ENCODE measurements at places on chromosomes 2 and 18.

DNA sequence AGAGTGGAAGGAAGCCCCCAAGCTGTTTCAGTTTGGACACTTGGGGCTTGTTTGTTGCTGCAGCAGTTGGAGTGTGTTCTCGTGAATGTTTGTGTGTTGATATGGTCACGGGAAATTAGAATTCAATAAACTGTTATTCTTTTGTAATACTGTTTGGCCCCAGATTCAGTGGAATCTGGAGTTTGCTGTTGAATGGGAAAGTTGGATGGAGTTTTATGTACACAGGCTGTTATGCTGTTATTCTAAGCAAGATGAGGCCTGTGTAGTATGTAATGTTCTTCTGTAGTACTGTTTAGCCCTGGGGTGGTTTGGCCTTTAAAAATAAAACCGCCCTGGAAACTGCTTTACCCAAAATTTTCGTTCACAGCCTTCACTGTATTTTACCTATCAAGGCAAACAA lies 810.4 kb upstream of the HS6ST1 start:
- DNase-seq, result no peak

- DNase-seq, result no peak
These were observed 21.3 kb upstream of the CHST9 start for GRCh38 chr18:27206411-27206810.

GRCh38 chr2:25926984-25927756 lies 48.9 kb upstream of the ASXL2 start:
- DNase-seq, result no peak

- no peak for DNase-seq
These were observed 196.9 kb downstream of the ANKRD30B start for GRCh38 chr18:14944838-14945237.

GRCh38 chr2:240418311-240418710 lies 17.2 kb upstream of the GPC1 start:
- DNase-seq, result no peak

GRCh38 chr18:72542342-72542741 lies 1.8 kb downstream of the CBLN2 start:
- no peak for DNase-seq

DNA sequence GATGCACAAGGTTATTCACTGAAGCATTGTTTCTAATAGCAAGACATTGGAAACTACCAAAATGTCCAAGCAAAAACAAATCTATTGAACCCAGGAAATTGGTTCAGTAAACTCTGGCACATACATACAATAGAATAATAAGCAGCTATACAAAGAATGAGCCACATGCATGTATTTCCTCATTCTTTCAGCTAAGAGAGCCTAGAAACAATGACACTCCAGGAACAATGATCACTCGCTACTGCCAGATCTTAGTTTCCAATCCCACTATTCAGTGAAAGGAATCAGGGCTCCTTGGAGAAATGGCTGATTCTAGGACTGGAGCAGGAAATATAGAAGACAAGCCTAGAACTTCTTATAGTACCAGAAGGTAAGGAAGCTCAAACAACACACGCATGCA lies 221.9 kb upstream of the AGAP1 start:
- no peak for DNase-seq

GRCh38 chr18:75981102-75981501 lies 513.9 kb downstream of the ZNF516 start:
- no peak for DNase-seq

GRCh38 chr2:219028996-219029828 lies 12.1 kb downstream of the CFAP65 start:
- no peak for DNase-seq

- no peak for DNase-seq
These were observed 354.2 kb upstream of the GALNT5 start for GRCh38 chr2:156903335-156903734.

DNA sequence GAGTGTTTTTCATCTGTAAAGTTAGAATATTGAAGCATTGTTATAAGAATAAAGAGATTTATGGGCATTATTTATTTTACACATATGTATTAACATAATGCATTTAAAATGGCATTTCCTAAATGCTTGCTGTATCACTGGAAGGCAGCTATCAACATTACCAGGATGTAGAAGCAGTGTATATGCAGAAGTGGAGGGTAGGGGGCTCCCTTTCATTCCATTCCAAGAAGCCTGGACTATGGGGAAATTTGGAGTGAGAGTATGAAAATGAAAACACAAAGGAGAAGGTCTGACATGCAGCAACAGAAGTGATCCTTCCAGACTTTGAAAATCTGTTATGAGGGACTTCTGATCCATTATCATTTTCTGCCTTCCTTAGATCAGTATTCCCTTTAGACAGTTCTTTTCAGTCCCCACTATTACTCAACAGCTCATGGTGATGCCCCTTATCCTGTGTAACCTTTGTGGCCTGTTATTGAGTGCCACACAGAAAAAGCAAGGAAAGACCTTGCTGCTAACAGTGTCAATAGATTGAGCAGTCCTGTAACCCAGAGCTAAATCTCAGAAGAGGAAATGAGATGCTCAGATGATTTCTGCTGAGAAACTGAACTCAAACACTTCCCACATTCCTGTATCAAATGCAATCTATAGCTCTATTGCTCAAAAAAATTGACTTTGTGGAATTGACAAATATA lies 216.6 kb downstream of the HNMT start:
- no peak for DNase-seq

- DNase-seq, result no peak
These were observed 71.1 kb upstream of the DSC1 start for GRCh38 chr18:31233621-31234275.

DNA sequence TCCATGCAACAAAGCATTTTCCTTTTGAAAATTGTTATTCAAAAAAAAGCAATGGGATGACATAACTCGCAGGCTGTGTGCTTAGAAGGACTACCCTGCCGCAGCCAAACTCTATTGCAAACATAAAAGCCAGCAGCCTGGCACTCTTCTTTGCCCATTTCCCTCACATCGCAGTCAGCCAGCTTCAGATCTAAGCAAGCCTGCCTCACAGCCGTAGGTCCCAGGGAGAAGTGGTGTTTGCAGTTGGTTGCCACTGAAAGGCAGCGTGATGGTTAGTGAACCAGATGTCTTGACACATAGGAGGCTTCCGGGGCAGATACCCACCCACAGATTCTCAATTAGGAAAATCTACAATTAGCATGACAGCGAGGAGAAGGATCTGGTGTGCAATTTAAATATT lies 655.2 kb downstream of the RNF144A start:
- peak; percentile 35 for DNase-seq

GRCh38 chr2:121284463-121285449 lies at the start of gene TFCP2L1:
Gene TFCP2L1, minus strand, starts transcription at chr2:121285202. Its CDS starts 93 bp downstream, at chr2:121285109.
- DNase-seq, result no peak

GRCh38 chr2:240819858-240820606 lies at the start of gene KIF1A:
Gene KIF1A, minus strand, starts transcription at chr2:240820219. Its CDS starts 22,467 bp downstream, at chr2:240797752.
- peak; percentile 87 for DNase-seq

- no peak for DNase-seq
These were observed 36.8 kb downstream of the COX7A2L start for GRCh38 chr2:42324244-42324643.

All from pons (tissue), 1 donor.